ENCODE measurements at places on chromosomes 7 and 10. TPM values are rescaled to one million over a fixed set of nuclear protein-coding genes. Genes with fewer than 3 reads are reported as not detected.

DNA sequence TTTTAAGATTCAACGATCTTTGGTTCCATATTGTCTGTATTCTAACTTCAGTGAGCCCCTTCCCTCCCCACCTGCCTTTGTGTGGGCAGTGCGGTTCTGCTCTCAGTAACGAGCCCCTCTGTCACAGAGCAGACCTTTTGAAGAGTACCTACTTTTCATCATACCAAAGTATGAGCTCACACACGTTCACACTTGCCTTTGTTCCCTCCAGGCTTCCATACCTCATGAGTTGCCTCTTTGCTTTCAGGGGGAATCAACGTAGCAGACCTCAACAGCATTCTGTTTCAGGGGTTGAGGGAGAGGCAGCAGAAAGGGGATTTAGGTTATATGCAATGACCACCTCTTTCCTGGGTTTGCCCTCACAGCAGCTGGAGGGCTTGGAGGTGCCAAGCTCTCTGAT lies 211.4 kb upstream of the MDFIC start:
- DNase-seq, result no peak

GRCh38 chr10:5466451-5467206 lies 32.7 kb downstream of the CALML5 start:
- DNase-seq, result peak; percentile 61

The TACC2 gene
- total RNA-seq, result 5.8 TPM

- DNase-seq, result no peak
Observed at GRCh38 chr10:109765838-109766237, 157.5 kb downstream of the XPNPEP1 start.

DNA sequence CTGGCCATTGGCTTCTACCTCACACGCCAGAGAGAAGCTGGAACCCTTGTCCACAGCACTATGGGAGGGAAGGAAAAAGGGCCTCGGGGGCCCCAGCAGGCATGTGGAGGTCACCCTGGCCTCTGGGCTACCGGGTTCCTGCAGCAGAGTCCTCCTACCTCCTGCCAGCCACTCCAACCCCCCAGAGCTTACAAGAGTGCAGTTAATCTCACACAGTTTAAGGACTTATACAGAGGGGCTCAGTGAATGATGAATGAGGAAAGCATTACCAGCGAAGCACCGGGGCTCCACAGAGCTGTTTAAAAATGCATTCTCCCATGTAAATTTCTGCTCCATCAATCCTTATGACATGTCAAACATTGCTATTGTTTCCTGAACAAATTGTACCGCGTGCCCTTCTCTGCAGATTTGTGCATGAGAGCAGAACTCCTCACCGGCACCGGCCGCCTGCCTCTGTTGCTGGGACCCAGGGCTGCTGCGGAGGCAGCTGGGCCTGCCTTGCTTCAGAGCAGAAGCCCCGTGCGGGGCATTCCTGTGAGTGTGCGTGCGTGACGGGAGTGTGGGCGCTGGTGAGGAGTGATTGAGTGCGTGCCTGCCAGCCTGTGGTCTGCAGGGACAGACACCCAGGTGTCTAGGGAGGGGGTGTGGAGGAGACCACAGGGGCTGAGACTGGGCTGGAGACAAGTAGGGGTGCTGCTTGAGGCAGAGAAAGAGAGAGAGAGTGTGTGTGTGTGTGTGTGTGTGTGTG lies 52.8 kb downstream of the C10orf105 start:
- no peak for DNase-seq

DNA sequence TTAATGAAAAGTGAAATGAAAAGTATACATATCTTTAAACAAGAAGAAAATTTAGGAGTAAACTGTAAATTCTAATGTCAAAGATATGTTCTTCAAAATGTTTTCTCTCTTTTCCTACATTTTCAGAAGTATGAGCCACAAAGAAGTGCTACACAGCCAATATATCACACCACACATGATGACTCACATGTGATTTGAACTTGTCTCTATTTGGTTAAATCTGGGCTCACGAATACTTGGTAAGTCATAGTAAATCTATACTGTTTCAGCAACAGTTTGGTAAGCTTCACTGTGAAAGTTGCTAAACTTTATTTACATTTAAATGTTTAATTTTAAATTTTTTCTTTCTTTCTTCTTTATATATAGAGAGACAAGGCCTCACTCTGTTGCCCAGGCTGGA lies 380.6 kb upstream of the IGFBP3 start:
- DNase-seq, result peak; percentile 79

The FEZF1 gene
- total RNA-seq, result not detected

The CNTNAP2 gene
- not detected for total RNA-seq

The CEP55 gene
- 32.4 TPM for total RNA-seq

DNA sequence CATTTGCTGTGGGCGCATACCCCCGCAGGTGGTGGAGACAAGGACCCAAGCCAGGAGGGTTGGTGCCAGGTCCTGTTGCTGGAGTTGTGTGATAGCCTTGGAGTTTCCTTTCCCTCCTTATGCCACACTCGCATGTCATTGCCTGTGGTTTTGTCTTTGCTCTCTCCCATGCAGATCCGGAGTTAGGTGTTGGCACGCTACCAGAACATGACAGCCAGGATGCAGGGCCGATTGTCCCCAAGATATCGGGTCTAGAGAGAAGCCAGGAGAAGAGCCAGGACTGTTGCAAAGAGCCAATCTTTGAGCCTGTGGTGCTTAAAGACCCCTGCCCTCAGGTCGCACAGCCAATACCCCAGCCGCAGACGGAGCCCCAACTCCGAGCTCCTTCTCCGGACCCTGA lies 369.2 kb upstream of the GALNT17 start:
- no peak for DNase-seq

The H2BK1 gene
- not detected for total RNA-seq

DNA sequence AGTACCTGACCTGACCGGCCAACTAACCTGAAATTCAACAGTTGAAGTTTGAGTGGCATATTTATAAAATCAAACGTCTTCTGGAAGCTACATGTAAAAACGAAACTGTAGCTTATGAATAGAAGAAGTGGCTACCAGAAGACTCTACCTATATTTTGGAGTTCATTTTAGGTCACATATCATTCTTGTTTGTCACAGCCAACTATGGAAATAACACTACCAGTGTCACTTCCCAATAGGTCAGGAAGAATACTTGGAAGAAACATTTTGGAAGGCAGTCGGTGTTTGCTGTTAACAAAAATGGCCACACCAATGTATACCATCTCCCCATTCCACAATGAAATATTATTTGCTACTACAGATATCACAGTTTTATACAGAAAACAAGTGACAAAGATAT lies 12.6 kb downstream of the TWIST1 start:
- DNase-seq, result peak; percentile 53

GRCh38 chr10:74290708-74291107 lies 139.7 kb downstream of the ADK start:
- DNase-seq, result peak; percentile 81

The DOCK4 gene
- 3.7 TPM for total RNA-seq

DNA sequence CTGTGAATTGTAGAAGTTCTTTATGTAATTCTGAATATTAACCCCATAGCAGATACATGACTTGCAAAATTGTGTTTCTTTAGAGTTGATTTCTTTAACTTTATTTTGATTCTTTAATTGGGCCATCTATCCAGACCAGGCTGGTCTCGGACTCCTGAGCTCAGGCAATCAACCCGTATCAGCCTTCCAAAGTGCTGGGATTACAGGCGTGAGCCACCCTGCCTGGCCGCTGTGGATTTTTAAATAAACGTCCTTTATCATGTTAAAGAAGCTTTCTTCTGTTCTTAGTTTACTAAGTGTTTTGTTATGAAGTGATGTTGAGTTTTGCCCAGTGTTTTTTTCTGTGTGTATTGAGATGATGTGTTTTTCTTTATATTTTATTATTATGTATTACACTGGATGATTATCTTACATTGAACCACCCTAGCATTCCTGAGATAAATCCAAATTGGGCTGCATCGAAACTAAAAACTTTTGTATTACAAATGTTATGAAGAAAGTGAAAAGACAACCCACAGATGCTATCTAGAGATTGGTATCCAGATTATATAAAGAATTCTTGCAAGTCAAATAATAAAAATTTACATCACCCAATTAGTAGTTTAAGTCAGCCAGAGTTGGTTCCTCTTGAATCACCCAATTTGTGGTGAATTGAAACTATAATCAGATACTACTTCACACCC lies 118.1 kb downstream of the TPST1 start:
- DNase-seq, result no peak

- no peak for DNase-seq
Observed at GRCh38 chr7:19670806-19671205, 38.0 kb downstream of the POLR1F start.

- DNase-seq, result no peak
Observed at GRCh38 chr10:131777162-131777561, 123.6 kb upstream of the PPP2R2D start.

GRCh38 chr10:17872191-17873091 lies 63.3 kb downstream of the MRC1 start:
- DNase-seq, result peak; percentile 47

DNA sequence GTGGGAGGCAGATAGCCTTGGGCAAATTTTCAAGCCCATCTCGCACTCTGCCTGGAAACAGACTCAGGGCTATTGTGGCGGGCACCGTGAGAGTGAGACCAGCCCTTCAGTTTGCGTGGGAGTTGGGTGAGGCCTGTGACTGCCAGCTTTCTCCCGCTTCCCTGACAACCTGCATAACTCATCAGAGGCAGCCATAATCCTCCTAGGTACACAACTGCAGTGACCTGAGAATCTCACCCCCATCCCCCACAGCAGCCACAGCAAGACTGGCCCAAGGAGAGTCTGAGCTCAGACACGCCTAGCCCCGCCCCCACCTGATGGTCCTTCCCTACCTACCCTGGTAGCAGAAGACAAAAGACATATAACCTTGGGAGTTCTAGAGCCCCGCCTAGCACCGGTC lies 275.4 kb downstream of the GRID1 start:
- no peak for DNase-seq

DNA sequence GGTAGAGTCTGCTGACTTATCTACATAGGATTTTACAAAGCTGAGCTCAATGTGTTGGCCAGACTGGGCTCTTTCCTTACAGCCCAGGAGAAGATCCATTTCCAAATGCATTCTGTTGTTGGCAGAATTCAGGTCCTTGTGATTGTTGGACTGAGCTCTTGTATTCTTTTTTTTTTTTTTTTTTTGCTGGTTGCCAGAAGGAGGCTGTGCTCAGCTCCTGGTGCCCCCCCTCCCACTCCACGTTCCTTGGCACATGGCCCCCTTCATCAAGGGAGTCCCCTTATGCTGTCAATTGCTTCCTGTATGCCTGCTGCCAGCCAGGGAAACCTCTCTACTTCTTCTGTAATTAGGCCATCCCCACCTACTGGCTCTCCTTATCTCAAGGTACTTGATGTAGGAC lies 518.1 kb upstream of the AKR1E2 start:
- no peak for DNase-seq

The NSUN6 gene
- 4.1 TPM for total RNA-seq

DNA sequence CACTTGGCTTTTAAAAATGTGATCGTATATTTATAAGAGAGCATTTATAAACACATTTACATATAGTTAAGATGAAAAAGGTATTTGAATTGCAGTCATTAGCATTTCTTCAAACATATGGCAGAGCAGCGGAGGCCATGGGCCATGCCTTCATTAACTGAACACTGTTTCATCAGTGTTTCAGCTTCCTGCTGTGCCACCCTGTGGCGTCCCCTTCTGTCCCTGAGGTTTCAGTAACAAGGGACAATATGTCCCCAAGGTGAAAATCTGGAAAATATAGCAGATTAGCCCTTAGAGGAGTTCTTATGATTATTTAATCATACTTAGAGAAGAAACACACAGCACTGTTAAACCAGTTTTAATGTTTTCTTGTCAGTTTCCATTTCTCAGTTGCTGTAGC lies 577.8 kb downstream of the ETV1 start:
- DNase-seq, result no peak

GRCh38 chr10:65931291-65932070 lies 994.4 kb upstream of the LRRTM3 start:
- no peak for DNase-seq

The ALOX5 gene
- total RNA-seq, result not detected

- DNase-seq, result peak; percentile 61
Observed at GRCh38 chr10:126250527-126251310, 137.6 kb downstream of the ADAM12 start.

The LEP gene
- total RNA-seq, result 0.22 TPM

GRCh38 chr10:4475827-4476490 lies 350.0 kb upstream of the AKR1E2 start:
- DNase-seq, result no peak

DNA sequence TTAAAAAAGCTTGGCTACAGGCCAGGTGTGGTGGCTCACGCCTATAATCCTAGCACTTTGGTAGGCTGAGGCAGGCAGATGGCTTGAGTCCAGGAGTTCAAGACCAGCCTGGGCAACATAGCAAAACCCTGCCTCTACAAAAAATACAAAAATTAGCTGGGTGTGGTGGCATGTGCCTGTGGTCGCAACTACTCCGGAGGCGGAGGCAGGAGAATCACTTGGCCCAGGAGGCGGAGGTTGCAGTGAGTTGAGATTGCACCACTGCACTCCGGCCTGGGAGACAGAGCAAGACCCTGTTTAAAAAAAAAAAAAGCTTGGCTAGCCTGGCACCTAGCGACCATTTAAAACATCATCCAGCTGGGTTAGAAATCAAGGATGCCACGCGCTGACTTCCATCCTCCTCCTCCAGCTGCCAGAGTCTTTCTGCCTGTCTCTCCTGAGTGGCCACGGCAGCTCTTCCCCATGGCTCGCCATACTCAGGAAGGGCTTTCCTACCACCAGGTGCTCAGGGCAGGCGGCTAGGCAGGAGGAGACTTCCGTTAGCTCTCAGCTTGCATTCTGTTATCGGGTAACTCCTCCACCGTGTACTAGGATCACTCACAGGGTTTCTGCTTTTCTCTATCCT lies 45.0 kb downstream of the DENND2A start:
- DNase-seq, result no peak

- DNase-seq, result no peak
Observed at GRCh38 chr10:29669149-29669548, 34.4 kb upstream of the SVIL start.

GRCh38 chr10:120946497-120946896 lies 95.3 kb downstream of the WDR11 start:
- no peak for DNase-seq

DNA sequence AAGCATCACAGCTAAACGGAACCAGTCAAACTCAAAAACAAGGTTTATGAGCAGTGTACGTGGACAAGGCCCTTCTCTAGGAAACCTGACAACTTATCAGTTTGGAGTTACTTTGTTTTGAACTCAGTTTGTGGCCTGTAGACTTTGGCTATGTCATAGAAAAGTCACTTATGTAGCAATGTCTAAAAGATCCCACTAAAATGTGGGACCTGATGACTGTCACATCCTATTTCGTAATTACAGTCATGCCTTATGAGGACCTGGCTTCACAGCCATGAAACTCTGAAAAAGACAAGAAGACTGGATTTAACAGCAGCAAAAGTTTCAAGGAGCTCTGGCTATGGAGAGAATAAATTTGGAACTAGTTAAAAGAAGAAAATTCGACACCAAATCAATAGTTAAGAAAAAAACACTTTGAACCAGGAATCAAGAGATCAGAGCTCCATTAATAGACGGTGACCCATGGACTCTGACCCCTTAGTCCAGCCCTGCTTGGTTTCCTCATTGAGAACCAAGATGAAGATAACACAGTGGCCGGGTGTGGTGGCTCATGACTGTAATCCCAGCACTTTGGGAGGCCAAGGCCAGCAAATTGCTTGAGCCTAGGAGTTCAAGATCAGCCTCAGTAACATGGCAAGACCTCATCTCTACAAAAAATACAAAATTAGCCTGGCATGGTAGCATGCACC lies 204.3 kb downstream of the SFMBT2 start:
- no peak for DNase-seq

The TMEM236 gene
- 0.11 TPM for total RNA-seq

GRCh38 chr10:79047875-79048638 lies 20.7 kb upstream of the ZMIZ1 start:
- DNase-seq, result no peak

The SPDYE17 gene
- total RNA-seq, result not detected

GRCh38 chr10:129896136-129896859 lies 67.8 kb downstream of the EBF3 start:
- DNase-seq, result no peak
